ENCODE measurements at places on chromosomes 6 and 20. TPM values are rescaled to one million over a fixed set of nuclear protein-coding genes. Genes with fewer than 3 reads are reported as not detected.

DNA sequence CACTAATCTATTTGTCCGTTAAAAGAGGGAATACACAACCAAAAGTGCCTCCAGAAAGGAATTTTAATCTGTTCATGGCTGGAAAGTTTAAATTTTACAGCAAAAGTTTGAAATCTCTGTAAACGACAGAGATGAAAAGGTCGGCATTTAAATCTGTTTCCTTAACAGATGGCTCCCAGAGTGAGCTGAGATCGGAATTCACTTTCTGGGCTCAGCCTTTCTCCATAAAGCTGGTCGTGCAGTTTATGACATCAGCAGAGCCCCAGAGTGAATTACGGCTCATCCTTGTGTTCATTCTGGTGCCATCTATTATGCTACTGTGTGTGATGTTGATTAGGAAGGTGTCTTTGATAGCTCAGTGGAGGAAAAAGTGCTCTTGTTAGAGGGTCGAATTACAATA lies 117.6 kb upstream of the ZFP64 start:
- DNase-seq = no peak

The CCR6 gene
- total RNA-seq = not detected

- no peak for DNase-seq
These were observed 54.0 kb downstream of the ASXL1 start for GRCh38 chr20:32411955-32412706.

DNA sequence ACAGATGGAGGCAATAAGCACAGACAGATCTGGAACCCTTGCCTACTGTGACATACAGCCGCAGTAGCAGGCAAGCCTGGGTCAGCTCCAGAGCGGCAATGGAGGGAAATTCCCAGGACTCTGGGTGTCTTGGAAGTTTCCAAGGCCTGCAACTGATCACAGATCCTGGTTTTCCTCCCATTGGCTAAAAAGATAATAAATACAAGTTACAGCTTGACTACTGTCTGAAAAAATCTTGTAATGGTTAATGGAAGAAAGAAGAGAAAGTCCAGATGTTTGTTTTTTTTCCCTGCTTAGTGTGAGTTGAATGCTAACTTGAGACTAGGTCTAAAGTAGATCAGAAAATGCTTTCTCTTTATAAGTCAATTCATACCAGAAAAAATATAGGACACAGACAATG lies 307.6 kb downstream of the ALDH8A1 start:
- no peak for DNase-seq

DNA sequence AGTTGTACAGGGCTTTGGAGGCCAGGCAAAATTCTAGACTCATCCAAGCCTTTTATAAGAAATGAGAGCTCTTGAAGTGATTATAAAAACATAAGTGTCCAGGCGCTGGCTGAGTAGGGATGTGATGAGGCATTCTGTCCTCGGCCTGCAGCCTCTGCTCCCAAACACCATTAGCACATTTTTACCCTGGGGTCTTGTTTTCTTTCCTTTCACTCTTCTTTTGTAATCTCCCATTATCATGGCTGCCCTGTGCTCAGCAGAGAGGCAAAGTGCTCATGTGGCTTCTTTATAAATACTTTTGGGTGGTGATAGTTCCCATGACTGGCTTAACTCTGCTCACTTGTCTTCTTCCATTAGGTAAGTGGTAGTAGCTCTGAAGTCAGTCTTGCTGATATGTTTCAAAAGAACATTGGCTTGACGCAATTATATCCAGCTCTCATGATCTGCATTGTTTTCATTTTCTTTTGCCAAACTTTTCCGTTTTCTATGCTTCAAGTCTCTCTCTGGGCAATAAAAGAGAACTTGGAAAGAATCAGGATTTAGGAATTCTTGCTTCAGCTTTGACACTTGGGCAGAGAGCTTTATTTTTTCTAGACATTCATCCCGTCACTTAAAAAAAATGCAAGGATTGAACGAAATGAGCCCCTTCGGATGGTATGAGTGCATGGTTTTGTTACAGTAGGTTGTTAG lies 61.1 kb downstream of the CAP2 start:
- no peak for DNase-seq

DNA sequence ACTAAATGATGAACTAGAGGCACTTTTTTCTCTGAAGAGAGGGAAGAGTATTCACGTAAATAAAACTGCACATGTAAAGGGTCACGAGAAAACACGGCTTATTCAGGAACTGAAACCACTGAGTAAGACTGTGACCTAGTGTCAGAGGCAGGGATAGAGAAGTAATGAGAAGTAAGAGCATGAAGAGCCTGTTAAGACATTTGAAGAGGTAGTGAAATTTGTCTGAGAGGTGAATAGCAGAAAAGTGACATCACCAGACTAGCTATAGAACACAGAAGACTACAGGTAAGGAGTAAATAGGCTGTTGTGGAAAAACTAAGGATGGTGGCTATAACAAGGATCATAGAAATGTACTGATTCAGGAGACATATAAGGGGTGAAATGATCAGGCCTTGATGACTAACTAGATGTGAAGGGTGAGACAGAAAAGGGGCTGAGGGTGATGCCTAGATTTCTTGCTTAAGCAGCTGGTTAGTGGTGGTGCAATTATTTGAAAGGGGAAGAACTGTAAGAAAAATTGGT lies 76.8 kb downstream of the REV3L start:
- no peak for DNase-seq

GRCh38 chr6:137166247-137167098 lies 7.0 kb downstream of the IL22RA2 start:
- DNase-seq = no peak

DNA sequence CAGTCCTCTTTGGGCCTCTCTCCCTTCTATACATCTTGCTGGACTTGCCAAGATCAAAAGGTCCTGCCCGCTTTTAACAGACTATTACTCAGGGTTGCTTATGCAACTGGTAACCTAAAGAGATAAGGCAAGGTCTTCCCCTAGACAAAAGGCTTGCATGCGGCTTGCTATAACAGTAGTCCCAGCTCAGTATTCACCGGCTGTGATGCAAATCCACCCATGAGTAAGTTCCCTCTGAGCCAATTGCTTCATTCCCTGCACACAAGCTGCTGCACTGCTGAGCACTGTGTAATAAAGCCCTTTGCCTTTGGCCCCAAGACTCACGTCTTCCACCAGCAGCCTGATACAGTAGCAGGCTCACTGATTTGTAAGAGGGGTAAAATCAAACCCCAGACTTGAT lies 363.8 kb downstream of the PRKN start:
- DNase-seq = peak; percentile 10

- DNase-seq = no peak
These were observed 312 bp downstream of the TXNDC5 start for GRCh38 chr6:7910298-7910653.

The TFAP2D gene
- total RNA-seq = not detected
